ENCODE measurements at places on chromosomes 11 and 22.

DNA sequence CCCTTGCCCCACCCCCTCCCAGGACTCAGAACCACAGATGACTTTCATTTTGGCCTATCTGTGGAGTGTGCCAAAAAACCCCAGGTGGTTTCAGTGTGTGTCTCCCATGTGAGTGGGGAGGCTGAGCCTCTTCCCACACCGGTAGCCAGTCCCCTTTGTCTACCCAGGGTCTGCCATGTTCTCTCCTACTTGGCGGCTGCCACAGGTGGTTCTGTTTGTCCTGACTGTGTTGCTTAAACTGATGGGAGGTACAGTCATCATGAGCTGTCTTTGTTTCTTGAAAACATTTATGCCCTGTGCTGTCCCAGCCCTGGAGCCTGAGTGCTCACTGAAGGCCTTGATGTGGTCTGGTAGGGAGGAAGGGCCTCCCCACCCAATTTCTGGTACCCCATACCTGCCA, 39.7 kb upstream of the SUSD2 start:
- DNase-seq, result no peak

- DNase-seq, result no peak
Observed at GRCh38 chr11:12963051-12963450, 46.1 kb upstream of the RASSF10 start.

DNA sequence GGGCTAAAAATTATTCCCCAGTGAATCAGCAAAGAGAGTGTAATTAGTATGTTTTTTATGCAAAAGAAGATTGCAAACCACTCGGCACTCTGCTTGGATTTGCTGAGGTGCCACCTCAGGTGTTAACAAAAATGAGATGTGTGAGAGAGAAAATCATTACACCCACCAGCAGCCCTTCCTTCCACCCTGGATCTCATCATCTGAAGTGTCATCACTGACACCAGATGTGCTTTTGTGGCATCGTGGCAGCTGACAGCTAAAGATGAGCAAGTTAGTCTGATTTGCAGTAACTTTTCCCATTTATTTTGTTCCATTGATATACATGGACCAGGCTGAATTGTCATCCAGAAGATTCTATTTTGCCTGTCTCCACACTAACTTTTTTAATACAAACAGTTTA, 44.6 kb upstream of the PAK1 start:
- DNase-seq, result no peak

- DNase-seq, result no peak
Observed at GRCh38 chr11:113885897-113886296, 10.5 kb upstream of the USP28 start.

GRCh38 chr11:78076733-78077403, 2.8 kb downstream of the NDUFC2 start:
- DNase-seq, result no peak

DNA sequence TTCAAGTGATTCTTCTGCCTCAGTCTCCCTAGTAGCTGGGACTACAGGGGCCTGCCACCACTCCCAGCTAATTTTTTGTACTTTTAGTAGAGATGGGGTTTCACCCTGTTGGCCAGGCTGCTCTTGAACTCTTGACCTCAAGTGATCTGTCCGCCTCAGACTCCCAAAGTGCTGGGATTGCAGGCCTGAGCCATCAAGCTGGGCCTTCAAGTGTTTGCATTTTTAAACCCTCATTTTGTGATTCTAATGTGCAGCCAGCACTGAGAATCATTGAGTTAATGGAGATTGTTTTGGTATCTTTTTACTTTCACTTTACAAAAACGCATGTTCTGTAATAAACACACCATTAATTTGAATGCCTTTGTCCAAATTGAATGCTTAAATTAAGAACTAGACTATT, 3.4 kb downstream of the TYR start:
- DNase-seq, result no peak

- no peak for DNase-seq
Observed at GRCh38 chr11:75592715-75593114, 30.7 kb downstream of the SERPINH1 start.

DNA sequence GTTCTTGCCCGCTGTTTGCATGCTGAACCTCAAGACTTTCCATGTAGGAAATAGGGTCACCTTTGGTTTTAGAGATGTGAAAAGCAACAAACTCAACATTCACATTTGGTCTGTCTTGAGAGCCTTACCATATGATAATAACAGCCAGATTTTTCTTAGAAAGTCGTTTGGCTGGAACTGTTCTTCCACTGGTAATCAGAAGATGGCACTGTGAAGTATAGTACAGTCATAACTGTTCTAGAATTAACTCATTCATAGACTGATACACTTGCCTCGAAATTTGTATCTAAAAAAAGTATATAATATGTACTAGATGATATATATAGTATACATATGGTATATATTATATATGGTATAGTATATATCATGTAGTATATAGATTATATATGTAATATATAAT, 12.3 kb downstream of the LUZP2 start:
- DNase-seq, result no peak

DNA sequence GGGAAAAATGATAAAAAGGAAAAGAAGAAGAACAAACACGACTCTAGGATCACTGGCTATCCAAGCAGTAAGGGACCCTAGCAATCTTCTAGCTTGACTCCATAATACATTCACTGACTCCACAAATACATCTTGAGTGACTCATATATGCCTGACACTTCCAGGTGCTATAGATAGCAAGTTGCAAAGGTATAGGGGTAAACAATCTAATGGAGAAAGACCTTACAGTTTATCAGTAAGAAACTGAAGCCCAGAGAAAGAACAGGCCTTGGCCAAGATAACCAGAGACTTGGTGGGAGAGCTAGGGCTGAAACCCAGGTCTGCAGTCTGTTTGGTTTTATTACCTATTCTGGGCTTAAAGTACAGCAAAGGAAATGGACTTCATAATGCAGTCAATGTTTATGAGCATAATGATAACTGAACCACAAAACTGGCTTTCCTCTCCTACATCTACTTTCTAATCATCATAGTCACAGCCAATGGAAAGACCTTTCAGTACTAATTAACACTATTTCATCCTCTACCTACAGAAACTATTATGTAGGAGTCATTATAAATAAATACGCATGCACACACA, 19.7 kb upstream of the SLC5A1 start:
- DNase-seq, result no peak

DNA sequence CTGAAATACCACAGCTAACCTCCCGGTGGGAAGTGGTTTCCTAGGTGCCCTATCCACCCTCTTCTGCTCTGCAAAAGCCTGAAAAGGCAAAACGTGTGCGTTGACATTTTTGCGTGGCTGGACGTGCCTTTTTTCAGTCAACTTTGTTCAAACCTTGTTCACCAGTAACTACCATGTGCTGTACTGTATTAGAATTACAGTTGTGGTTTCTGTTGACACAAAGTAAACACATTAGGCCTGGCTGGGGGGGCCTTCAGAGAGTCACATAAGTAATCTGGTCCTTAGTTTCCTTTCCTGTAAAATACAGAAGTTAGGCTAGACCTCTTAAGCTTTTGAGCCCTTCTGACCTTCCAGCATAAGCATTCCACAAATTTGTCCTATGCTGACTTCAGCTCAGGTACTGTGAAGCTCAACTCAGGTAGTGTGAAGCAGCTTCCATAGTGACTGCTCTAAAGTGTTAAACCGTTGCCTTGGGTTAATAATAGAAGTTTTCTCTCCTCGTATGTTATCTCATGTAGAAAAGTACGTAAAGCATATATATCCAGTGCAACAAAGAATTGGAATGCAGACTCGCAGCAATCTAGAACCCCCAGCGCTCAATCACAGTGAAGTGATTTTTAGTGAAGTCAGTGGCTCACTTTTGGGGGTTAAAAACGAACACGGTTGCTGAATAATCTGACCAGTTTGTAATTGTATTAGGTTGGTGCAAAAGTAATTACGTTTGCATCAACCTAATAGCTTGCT, 1.8 kb downstream of the EWSR1 start:
- no peak for DNase-seq

- peak; percentile 12 for DNase-seq
Observed at GRCh38 chr11:86688398-86689179, 16.2 kb upstream of the ME3 start.

- DNase-seq, result no peak
Observed at GRCh38 chr11:27380771-27381170, 17.8 kb upstream of the CCDC34 start.

DNA sequence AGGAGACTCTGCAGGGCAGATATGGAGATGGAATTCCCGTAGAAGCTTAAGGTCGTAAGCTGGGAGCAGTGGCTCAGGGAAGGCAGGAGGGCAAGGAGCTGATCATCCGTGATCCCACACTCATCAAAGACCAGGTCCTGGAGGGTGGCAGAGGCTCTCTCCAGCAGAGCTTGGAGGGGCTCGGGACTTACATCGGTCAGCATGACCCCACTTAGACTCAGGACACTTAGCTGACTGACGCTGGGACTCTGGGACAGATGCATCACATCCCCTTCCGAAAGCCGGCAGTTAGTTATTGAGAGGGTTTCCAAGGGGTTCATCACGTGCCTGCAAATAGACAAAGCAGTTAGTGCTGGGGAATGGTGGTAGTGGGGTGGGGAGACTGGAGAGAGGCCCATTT, 10.7 kb downstream of the PRAME start:
- DNase-seq, result no peak

DNA sequence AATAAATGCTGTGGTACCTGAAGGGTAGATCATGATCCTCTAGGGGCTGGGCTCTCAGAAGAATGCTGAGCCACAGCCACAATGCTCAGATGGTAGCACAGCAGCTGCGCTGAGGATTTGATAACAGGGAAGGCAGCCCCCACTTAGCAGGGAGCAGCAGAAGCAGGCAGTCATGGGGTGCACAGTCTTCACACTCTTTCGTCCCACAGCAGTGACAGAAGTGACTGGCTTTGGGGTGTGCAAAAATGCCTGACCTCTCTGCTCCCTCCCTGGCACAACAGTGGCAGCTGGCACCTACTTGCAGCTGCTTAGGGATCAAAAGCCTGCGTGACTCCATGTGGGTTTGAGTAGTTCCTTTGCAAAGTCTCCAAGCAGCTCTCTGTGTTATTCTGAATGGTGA, 1349.8 kb upstream of the RAG2 start:
- DNase-seq, result no peak

GRCh38 chr11:86116386-86116726, 47.5 kb upstream of the PICALM start:
- no peak for DNase-seq

DNA sequence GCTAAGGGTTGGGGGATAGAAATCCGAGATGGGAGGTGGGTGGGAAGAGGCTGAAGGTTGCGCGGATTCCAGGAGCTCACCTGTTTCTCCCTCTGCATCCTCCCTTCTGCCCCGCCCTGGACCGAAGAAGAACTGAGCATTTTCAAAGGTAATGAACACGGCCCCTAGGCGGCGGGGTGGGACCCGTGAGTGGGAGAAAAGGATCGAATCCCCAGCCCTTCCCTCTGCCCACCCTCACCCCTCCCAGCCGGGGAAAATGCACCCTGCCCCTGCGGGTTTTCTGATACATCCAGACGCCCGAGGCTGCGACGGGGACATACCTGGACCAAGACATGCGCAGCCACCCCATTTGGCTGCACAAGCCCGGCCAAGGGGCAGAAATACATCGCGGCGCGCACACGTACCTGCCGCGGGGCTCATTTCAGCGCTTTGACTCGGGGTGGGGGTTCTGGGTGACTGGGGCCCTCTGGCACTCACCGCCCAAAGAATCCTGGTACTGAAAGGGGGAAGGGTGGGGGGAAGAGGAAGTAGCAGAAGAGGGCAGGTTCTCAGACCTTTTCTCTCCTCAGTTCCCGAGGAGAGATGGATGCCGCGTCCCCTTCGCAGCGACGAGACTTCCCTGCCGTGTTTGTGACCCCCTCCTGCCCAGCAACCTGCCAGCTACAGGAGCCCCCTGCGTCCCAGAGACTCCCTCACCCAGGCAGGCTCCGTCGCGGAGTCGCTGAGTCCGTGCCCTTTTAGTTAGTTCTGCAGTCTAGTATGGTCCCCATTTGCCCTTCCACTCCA, 6.0 kb downstream of the VSIG2 start:
- DNase-seq, result no peak

GRCh38 chr22:26725012-26725676, 67.8 kb downstream of the MIAT start:
- no peak for DNase-seq

DNA sequence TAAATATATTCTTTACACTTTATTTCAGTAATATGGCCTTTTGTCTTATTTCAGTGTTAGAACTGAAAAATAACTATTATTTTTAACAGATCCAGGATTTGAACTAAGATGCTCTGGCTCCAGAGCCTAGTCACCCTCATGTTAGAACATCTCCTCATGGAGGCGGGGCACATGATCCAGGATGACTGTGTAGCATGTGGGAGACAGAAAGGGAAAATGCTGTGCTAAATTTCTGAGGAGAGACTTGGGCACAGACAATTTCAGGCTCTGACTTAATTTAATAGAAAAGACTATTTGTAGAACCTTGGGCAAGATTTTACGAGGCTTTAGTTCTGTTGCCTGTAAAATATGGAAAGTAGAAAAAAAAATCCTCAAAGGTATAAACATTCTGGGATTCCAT, 24.1 kb downstream of the CTSC start:
- no peak for DNase-seq

DNA sequence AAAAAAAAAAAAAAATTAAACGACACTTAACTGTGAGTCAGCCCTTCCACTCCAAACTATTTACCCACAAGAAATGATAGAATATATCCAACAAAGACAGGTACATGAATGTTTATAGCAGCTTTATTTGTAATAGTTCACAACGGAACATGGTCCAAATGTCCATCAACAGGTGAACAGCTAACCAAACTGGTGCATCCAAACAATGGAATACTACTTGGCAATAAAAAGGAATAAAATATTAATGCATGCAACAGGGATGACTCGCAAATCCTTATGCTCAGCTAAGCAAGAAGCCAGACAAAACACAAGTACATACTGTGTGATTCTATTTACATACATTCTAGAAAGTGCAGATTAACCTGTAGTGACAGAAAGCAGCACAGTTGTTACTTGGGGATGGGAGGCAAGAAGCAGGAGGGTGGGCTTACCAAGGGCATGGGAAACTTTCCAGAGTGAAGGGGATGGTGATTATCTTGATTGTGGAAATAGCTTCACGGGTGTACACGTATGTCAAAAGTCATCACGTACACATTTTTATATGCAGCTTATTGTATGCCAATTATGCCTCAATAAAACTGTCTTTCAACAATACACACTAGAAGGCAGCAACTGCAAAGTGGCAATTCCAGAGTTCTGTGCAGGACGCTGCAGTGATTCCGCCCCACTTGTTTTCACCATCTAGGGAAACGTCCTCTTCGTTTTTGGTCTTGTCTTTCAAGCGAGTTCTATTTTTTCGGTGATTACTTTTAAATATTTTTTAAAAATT, 6.7 kb upstream of the SF1 start:
- DNase-seq, result no peak

GRCh38 chr22:25282671-25283561, 63.5 kb downstream of the CRYBB2 start:
- DNase-seq, result no peak

GRCh38 chr11:507727-508515, 879 bp upstream of the RNH1 start:
- no peak for DNase-seq

GRCh38 chr11:102431404-102431803, 21.2 kb downstream of the TMEM123 start:
- DNase-seq, result no peak

GRCh38 chr11:27234043-27234668, 128.9 kb downstream of the CCDC34 start:
- no peak for DNase-seq

- DNase-seq, result no peak
Observed at GRCh38 chr22:47328550-47329243, 566.2 kb downstream of the TBC1D22A start.

Data from activated T-helper 1 cell treated with anti-CD3 and anti-CD28 coated beads, Interleukin-12 subunit alpha, Interleukin-12 subunit beta, Interleukin-2, Interleukin-4 antibody, amounts not matched to agents 30 ng/mL and 10 ng/mL and 1 ng/mL, durations not matched to agents 14 hours and 24 hours and 36 hours (primary cell).